ENCODE measurements at places on chromosomes 5 and 9. TPM values are rescaled to one million over a fixed set of nuclear protein-coding genes. Genes with fewer than 3 reads are reported as not detected.

RASEF gene
- 26.7 TPM for total RNA-seq

- no peak for DNase-seq
Measured at GRCh38 chr5:15951550-15951949, 228.0 kb downstream of the MARCHF11 start.

- DNase-seq: no peak
Measured at GRCh38 chr5:95382801-95383200, 8.4 kb upstream of the FAM81B start.

- DNase-seq: no peak
Measured at GRCh38 chr9:134959126-134959970, 41.6 kb upstream of the FCN1 start.

DNA sequence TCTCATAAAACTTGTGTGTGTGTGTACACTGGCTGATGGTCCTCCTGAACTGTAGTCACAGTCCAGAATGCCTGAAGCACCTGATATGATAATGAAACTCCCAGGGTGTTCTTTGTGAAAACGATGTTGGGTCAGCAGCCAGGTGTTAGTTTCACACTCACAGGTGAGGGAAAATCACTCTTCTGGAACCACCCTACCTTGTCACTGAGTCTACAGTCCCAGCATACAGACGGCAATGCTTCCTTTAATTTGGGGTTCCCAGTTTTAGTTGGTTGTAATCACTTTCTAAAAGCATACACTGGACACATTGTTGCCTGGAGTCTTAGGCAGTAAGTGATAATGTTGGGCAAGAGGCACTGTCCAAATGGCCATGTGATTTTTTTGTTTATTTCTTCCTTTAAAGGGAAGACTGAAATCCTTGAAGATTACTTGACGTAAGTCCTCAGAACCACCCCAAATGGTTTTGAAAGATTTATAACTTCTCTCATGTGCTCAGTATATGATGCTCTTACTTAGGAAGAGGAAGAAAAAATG is 18.2 kb upstream of the MGAT1 start:
- DNase-seq: no peak

DNA sequence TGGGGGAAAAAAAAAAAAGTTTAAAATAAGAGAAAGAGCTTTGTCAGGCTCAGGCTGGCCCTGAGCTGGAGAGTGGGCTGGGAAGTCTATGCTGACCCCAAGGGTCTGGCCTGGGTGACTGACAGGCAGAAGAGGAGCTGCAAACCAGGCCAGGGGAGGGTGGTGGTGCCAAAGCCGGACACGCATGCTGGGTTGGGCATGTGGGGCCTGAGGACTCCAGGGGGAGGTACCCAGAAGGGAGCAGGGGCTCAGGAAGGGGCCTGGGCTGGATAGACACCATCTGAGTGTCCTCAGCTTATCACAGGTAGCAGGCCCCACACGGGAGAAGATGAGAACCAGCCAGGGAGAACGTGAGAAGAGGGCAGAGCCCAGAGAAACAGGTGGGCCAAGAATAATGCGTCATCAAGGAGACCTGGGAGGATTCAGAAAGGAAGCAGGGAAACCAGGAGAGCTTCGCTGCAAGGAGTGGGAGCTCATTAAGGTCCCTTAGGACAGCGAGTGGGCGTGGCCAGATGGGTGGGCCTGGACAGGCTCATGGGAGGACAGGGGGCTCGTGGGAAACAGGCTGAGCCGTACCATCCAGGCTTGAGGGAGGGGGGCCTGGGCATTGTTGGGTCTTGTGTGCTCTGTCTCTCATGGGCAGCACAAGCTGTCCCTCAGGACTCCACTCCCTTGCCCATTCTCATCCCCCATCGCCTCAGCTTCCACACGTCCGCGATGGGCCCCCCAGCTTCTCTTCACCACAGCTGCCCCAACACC is 16.0 kb downstream of the TMOD1 start:
- no peak for DNase-seq

All from left lung (tissue), 14 donors.